NCI-H146 (cell line): ENCODE measurements at places on chromosomes 3 and 15.

DNA sequence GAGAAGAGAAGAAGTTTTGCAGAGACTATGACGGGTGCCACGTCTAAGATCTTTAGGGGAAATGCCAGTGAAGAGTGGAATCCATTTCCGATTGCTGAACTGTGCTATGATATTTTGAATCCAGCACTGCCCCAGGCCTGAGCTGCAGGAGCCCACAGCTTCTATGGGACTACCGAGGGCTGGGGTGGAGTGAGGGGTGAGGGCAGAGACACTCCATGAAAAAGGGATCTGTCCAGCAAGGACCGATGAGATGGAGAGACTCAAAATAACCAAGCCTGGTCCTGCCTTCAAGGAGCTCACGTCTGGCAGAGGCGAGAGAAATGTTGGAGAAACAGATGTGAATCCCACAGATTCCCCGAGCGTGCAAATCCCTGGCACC is 79.8 kb upstream of the MEF2A start:
- no peak for DNase-seq

GRCh38 chr3:36864180-36865053 is 80.4 kb downstream of the TRANK1 start:
- DNase-seq: no peak

DNA sequence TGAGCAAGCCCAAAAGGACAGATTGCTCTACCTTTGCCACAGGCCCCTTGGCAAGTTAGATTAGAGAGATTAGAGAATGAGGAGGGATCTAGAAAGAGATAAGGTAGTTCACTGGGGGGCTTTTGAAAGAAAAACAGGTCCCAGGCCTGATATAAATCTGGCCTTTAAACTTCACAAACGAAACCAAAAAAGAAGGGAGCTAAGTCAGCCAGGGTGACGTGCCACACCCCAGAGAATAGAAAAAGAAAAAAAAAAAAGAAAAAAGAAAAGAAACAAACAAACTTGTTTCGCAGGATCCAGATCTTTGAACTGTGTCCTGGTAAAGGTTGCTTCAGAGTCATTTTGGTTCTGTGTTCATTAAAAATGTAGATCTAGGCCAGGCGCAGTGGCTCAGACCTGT is 3.6 kb downstream of the KAT2B start:
- no peak for DNase-seq

DNA sequence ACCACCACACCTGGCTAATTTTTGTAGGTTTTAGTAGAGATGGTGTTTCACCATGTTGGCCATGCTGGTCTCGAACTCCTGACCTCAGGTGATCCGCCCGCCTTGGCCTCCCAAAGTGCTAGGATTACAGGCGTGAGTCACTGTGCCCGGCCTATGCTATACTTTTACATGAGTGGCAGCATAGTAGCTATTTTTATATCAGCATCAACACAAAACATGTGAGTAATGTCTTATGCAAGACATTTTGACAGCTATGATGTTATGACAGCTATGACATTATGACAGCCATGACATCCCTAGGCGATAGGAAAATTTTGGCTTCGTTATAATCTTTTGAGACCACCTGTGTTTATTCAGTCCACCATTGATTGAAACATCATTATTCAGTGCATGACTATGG is 4.1 kb upstream of the NAALADL2 start:
- no peak for DNase-seq

- DNase-seq: no peak
Observed at GRCh38 chr3:23052620-23053019, 150.5 kb upstream of the UBE2E2 start.

DNA sequence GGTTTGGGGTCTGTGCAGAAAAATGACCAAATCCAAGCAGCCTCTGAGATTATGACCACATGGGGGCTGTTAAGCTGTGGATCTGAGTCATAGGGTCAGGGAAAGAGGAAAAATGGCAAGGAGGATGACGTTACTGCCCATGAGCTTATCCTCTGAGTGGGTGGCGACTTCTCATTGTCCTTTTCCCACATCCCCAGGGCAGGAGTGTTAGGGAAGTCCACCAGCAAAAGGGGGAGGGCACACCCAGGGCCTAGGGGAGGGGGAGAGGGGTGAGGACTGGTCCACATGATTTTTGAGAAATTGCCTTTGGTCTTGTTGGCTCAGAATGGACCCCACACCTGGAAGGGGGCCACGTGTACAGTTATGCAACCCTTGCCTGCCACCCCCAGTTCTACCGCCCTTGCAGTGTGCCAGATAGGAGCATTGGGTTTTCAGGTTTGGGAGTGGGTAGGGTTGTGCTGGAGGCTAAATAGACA is 2.6 kb downstream of the CD276 start:
- DNase-seq: no peak

DNA sequence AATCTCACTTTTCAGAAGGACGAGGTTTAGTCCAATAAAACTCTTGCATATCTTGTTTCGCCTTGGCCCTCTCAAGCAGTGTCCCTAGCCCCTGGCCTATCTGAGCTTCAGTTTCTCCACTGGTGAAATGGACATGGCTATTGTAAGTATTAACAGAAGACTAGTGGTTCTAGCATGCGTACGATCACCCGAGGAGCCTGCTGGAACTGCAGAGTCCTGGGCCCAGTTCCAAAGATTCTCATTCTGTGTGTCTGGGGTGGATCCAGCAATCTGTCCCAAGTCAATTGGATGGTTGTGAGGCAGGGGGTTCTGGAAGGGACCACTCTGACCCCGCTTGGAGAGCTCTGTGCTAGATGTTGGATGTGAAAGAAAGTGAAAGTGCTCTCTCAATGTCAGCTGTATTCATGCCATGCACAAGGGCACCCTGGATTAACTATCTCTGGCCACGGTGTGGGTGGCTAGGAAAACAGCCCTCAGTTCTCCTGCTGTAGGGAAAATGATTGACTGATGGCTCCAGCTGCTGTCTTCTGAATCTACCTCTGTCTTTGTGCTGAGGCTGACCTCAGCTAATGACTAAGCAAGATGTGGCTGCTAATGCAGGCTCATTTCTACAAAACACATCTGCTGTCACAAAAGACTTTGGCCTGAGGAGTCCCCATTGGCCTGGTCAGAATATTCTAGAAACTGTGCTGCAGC is 1.9 kb upstream of the PLA1A start:
- DNase-seq: no peak

DNA sequence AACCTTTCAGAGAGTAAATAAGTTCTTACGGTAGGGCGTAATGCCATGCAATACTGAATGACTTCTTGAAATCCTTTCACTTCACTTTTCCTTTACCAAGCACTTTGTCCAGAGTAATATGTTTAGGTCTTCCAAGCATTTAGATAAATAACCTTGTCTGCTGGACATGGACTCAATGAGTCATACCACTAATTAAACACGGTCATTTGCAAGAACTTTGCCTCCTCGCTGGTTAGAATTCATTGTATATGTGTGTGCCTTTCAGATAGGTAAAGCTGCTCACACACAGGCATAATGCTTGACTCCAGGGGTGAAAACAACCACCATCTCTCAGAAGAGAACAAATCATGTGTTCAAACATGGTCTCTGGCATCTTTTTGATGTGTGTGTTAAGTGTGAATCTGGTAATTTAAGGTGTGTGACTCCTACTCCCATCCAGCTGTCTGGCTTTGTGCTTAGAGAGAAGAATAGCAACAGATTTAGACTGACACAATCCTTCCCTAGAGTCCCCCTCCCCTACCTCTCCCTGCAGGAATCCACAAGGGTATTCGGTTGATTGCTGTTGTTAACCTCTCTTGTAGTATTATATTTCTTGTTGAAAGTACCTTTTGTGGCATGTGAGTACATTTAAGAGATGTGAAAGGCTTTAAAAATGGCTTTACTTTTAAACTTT is 419.0 kb downstream of the CNTN4 start:
- peak; percentile 41 for DNase-seq

DNA sequence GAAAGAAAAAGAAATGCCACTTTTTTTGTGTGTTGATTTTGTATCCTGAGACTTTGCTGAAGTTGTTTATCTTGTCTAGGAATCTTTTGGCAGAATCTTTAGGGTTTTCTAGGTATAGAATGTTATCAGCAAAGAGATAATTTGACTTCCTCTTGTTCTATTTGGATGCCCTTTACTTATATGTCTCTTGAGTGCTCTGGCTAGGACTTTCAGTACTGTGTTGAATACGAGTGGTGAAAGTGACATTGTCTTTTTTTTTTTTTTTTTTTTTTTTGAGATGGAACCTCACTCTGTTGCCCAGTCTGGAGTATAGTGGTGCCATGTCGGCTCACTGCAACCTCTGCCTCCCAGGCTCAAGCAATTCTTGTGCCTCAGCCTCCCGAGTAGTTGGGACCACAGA is 64.7 kb upstream of the NPHP3 start:
- DNase-seq: no peak

GRCh38 chr3:150248888-150249681 is 159.0 kb upstream of the TSC22D2 start:
- DNase-seq: no peak

- DNase-seq: no peak
Observed at GRCh38 chr3:170387950-170388349, 30.4 kb downstream of the SKIL start.

GRCh38 chr3:143158014-143158988 is 38.7 kb downstream of the CHST2 start:
- DNase-seq: no peak

- no peak for DNase-seq
Observed at GRCh38 chr15:67520321-67521028, 456 bp upstream of the C15orf61 start.
